Gastroesophageal sphincter (tissue), 4 donors: ENCODE measurements at places on chromosomes 4 and X. TPM values are rescaled to one million over a fixed set of nuclear protein-coding genes. Genes with fewer than 3 reads are reported as not detected.

DNA sequence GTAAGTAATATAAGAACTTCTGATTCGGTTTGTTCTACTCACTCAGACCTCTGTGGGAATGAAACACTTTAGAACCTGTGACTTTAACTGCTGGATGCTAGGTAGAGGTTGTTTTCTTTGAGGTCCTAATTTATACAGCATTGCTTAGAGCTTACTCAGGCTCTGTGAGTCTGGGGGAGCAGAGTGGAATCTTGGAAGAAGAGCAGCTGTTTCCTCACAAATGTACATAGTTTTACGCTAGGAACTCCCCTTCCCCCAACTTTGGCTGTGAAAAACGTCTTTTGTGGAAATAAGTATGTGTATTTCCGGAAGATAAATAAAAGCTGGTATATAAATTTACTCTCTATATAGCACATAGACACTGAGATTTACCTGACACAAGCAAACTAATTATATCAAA lies 141.4 kb downstream of the NAA11 start:
- no peak for ATAC-seq

DNA sequence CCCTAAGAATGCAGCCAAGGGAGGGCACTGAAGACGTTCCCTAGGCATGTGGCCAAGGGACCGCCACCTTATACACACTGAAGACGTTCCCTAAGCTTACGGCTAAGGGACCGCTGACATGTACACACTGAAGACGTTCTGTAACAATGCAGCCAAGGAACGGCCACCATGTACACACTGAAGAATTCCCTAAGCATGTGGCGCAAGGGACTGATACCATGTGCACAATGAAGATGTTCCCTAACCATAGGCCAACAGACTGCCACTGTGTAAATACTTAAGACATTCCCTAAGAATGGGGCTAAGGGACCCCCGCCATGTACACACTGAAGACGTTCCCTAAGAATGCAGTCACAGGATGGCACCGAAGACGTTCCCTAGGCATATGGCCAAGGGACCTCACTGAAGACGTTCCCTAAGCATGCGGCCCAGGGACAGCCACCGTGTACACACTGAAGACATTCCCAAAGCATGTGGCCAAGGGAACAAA lies 36.1 kb downstream of the DHRSX start:
- ATAC-seq, result no peak

The ANOS1 gene
- total RNA-seq, result 5.7 TPM

- no peak for ATAC-seq
These were observed 805.4 kb upstream of the GALNTL6 start for GRCh38 chr4:171007618-171008390.

- no peak for ATAC-seq
These were observed 63.4 kb upstream of the TMEM164 start for GRCh38 chrX:109939498-109939897.

GRCh38 chr4:94141001-94141400 lies 66.7 kb upstream of the SMARCAD1 start:
- no peak for ATAC-seq

GRCh38 chr4:88742561-88742960 lies 44.9 kb upstream of the NAP1L5 start:
- no peak for ATAC-seq

- ATAC-seq, result no peak
These were observed 77.8 kb downstream of the GRID2 start for GRCh38 chr4:92381616-92382015.

DNA sequence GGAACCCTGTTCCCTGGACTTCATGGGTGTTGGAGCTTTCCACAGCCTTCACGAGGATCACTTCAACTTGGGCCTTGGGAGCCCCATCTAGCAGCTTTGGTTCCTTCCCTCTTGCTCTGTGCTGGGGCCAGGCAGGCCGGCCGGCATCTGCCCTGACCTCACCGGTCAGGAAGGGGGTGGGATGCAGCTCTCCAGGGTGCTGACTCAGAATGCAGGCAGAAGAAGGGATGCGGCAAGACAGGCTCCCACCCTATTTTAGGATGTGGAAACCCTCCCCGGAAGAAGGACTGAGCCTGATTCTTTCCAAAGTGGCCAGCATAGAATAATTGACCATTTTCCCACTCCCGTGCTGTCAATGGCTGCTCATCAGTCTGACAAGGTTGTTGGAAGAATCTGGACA lies 47.1 kb downstream of the FHDC1 start:
- ATAC-seq, result no peak

The NPY2R gene
- not detected for total RNA-seq

- no peak for ATAC-seq
These were observed 159.2 kb downstream of the ADGRL3 start for GRCh38 chr4:61359301-61359700.

DNA sequence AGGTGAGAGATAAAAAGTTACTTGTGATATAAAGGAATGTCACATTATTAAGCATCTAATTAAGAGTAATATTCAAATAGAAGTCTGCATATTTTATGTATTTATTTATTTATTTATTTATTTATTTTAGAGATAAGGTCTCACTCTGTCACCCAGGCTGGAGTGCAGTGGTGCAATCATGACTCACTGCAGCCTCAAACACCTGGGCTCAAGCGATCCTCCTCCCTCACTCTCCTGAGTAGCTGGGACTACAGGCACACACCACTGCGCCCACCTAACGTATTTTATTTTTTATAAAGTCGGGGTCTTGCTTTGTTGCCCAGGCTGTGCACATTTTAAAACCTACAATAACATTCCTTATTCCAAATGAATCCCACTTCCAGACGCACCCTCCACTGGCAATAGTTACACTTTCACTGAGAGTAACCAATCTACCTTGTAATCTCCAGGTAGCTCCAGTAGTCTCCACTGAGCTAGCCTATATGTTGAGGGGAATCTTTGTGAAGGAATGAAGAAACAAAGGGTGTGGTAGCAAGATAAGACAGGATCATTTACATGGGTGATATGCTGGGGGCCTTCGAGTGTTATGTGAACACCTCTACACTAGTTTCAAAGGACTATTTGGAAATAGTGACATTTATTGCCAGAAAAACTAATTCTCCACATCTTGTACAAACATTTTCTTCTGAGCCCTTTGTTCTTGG lies 11.9 kb downstream of the SH3D19 start:
- ATAC-seq, result no peak

The OFD1 gene
- total RNA-seq, result 15.2 TPM

DNA sequence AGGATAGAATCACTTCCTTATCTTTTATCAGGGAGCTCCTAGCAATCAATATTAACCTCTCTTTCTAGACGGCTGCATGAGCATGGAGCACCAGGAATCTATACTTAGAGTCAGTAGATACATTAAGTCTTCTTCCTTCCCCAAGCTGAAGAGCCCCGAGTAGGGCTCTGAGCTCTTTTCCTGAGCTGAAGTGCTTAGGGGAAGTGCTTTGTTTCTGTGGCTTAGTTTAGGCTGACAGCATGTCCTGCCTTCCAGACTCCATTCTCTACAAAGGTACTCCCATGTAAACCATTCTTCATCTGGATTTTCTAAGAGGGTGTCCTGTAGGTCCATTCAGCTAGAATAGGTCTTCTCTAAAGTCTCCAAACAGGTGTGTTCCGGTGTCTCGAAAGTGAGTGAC lies 127.5 kb upstream of the AFF2 start:
- ATAC-seq, result no peak

The HTR2C gene
- total RNA-seq, result not detected

- ATAC-seq, result peak; percentile 31
These were observed 496.9 kb downstream of the PPARGC1A start for GRCh38 chr4:23392860-23393458.

The ZDHHC15 gene
- 3.1 TPM for total RNA-seq

DNA sequence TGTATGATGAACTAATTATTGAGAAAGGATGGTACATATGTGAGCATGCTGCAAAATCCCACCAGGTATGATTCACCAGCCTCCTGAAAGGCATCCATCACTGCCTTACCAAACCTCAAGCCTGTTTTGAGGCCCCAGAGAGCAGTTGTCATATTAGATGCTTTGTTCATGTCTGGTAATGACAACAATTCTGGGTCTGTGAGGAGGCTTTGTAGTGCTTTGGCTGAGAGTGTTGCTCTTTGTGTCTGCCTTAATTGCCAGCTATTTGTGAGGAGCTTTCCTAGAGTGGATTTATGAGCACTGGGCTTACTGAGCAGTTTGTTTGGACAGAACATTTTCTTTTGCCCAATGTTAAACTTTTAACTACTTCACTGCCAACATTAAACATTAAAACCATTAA lies 69.2 kb downstream of the HEPH start:
- ATAC-seq, result no peak

GRCh38 chr4:185309770-185310169 lies 86.0 kb downstream of the LRP2BP start:
- ATAC-seq, result no peak

GRCh38 chr4:15638418-15638817 lies 16.7 kb downstream of the FBXL5 start:
- ATAC-seq, result no peak

- ATAC-seq, result no peak
These were observed 340.9 kb upstream of the CTSO start for GRCh38 chr4:156294577-156294976.

DNA sequence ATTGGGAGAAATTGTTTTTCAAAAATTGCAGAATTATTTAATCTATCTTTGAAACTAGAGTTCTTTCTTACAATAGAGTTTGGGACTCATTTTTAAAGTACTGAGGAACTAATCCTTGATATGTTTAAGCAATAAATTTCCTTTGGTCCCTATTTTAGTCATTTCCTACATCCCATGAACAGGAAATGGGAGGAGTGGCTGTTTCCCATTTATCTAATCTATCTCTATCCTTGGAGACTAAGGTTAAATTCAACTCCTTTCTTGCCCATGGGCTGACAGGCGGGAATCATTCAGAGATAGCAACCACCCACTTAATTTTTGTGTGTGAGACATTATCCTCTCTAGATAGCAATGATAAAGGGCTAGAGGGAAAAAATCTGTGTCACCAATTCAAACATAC lies 131.6 kb upstream of the EMCN start:
- no peak for ATAC-seq

- no peak for ATAC-seq
These were observed 133.8 kb upstream of the EMCN start for GRCh38 chr4:100651499-100652175.

DNA sequence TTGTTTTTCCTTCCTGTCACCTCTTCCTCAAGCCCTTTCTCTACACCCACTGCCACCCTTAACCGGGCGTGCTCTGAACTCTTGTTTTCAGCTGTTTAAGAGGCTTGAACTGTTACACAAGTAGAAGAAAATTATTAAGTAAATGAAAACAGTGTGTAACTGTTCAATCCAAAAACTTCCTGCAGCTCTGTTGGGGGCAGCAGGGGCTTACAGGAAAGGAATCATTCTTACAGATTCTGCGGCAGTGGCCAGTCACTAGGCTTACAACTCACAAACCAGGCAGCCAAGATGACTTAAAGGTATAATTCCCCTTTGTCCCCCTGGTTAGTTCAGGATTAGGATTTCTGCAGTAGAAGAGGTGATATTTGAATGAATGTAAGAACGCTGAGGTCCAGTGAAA lies 70.2 kb upstream of the ETNPPL start:
- no peak for ATAC-seq

GRCh38 chr4:74159143-74159709 lies 1.3 kb downstream of the MTHFD2L start:
- ATAC-seq, result no peak

DNA sequence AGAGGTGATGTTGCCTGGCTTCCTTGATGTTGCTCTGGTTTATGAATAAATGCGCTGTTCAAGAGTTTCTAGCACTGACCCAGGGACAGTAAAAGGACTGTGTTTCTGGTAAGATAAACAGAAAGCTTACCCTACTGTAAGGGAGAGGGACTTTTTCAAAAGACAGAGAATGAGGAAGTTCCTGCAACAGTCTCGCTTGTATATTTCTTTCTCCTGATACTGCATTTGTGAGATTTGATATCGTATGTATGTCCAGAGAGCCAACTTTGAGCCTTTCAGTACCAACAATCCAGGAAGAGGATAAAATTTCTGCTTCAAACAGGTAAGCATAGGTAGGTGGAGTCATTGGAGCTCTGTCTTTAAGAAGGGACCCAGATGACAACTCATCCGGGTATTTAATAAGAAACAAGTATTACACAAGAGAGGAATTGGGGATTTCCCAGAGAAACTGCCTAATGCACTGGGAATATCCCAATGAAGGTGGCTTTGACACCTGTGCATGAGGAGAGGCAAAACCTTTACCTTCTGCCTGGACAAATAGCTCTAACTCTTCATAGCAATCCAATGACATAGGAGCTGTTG lies 773 bp downstream of the DAPP1 start:
- ATAC-seq, result no peak

- no peak for ATAC-seq
These were observed 39.9 kb downstream of the HS6ST2 start for GRCh38 chrX:132918523-132918922.

The SLC2A9 gene
- total RNA-seq, result 3.7 TPM

The CYLC1 gene
- not detected for total RNA-seq

- no peak for ATAC-seq
These were observed 108.3 kb downstream of the QRFPR start for GRCh38 chr4:121272526-121272925.

- no peak for ATAC-seq
These were observed 186.7 kb upstream of the NOCT start for GRCh38 chr4:138828926-138829325.

The F8 gene
- total RNA-seq, result 12.5 TPM

- ATAC-seq, result no peak
These were observed 28.7 kb downstream of the RHOH start for GRCh38 chr4:40225497-40225896.

- ATAC-seq, result no peak
These were observed 338.9 kb upstream of the FAM241A start for GRCh38 chr4:111806331-111806730.

The XG gene
- 0.47 TPM for total RNA-seq

DNA sequence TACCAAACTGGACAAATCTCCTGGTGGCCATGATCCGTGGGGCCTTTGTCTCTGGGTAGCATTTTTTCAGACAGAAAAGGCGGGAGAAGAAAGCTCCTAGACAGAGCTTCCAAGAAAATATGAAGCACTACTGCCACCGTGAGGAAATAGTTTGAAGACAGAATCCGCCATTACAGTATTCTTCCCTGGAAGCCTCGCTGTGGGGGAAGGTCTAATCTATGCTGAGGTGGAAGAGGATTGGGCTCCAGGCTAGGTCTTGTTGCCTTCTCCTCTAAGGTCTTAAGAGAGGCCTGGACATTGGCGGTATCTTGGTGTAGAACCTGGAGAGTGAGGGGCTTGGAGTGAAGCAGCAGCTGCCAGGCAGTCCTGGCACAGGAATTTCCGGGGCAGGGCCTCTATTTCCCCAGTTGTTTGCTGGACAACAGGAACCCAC lies 218.9 kb downstream of the OR13H1 start:
- peak; percentile 80 for ATAC-seq

GRCh38 chrX:16239211-16239610 lies 71.9 kb downstream of the MAGEB17 start:
- ATAC-seq, result no peak

- no peak for ATAC-seq
These were observed 23.0 kb downstream of the NAT8L start for GRCh38 chr4:2082118-2082517.

GRCh38 chr4:81611221-81611620 lies 139.5 kb upstream of the RASGEF1B start:
- no peak for ATAC-seq

GRCh38 chrX:68822641-68823410 lies 6.0 kb upstream of the EFNB1 start:
- peak; percentile 80 for ATAC-seq
